ENCODE measurements at places on chromosomes 2 and 18. TPM values are rescaled to one million over a fixed set of nuclear protein-coding genes. Genes with fewer than 3 reads are reported as not detected.
A peak's percentile ranks its signal among the peaks of the same experiment; 100 is the strongest.

The PROKR1 gene
- 0.09 TPM for total RNA-seq

The NPAS2 gene
- total RNA-seq, result 1.8 TPM

The FAP gene
- not detected for total RNA-seq

The BOLL gene
- not detected for total RNA-seq

The CNOT9 gene
- 131 TPM for total RNA-seq

The KCNIP3 gene
- total RNA-seq, result not detected

The ATP6V1B1 gene
- not detected for total RNA-seq

- no peaks in the 10 kb centered on the region for H3K4me1 ChIP-seq
- H3K27me3 ChIP-seq, result no peaks in the 10 kb centered on the region
- H3K4me3 ChIP-seq, result no peak overlapping the region
- no peak for DNase-seq
- no peaks in the 10 kb centered on the region for H3K36me3 ChIP-seq
Observed at GRCh38 chr2:18871430-18871829, 282.1 kb upstream of the NT5C1B start.

- no peak overlapping the region for H3K27ac ChIP-seq
- H3K4me1 ChIP-seq, result no peaks in the 10 kb centered on the region
- peaks cover 3% of the 10 kb centered on the region for H3K27me3 ChIP-seq
- no peak overlapping the region for H3K4me3 ChIP-seq
- DNase-seq, result no peak
Observed at GRCh38 chr2:237533668-237534161, 32.7 kb upstream of the PRLH start.

DNA sequence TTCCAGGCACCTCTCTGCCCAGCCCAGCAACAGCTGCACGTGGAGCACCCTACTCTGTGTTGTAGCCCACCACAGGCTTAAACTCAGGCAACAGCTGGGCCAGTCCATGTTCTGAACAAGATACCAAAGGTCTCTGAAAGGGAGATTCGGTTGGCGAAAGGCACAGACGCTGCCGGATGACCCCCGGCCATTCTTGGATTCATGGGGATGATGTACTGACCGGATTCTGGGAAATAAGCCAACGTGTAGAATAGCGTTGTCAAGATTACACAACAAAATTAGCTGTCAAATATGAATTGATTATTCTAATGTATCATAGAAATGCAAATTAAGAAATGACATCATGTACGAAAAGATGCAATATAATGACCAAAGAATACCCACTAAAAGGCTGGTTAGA lies 283.0 kb upstream of the PXDN start:
- no peak overlapping the region for H3K27ac ChIP-seq
- H3K27me3 ChIP-seq, result no peaks in the 10 kb centered on the region
- H3K4me3 ChIP-seq, result no peak overlapping the region
- DNase-seq, result no peak
- H3K36me3 ChIP-seq, result no peaks in the 10 kb centered on the region
- no peaks in the 10 kb centered on the region for H3K4me1 ChIP-seq

GRCh38 chr2:181037922-181038321 lies 57.5 kb downstream of the UBE2E3 start:
- no peak overlapping the region for H3K27ac ChIP-seq
- no peaks in the 10 kb centered on the region for H3K36me3 ChIP-seq
- no peaks in the 10 kb centered on the region for H3K27me3 ChIP-seq
- no peak overlapping the region for H3K4me3 ChIP-seq

DNA sequence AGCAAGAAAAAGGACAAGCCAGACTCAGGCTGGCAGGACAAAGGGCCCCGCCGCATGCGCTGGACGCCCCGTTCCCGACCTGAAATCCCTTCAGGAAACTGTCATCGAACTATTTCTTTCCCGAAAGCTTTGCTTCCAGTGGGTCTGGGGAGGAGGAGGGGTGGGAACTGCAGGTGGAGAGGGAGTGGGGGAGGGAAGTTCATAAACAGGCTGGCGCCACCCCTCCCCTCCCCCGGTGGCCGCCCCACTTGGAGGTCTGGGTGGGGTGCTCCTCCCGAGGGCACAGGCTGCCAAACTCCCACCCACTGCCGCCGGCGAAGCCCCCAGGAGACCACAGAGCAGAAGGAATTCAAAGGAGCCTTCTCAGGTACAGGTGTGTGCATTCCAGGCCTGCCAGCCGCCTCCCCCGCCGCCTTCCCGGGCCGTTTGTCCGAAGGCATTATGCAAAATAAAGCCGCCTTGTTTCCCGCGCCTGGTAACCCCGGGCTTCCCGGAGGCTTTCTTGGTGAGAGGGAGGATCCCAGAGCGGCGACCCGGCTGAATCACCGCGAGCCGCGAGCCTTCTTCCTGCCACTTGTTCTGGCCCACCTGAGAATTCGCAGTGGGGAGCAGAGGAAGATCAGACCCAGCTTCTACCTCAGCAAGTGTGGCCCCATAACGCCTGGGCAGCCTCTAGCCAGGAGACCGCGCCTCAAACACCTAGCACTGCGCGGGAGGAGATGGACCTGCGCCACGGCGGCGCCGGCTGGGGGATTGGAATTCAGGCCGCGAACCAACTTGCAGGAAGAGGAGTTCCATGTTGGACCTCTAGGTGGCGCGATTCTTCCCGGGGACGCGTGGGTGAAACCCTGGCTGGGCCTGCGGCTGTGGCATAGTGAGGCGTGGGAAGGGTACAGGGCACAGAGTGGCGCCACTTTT lies 101.9 kb downstream of the FOXI3 start:
- peak overlapping the region; percentile 43 for H3K4me3 ChIP-seq
- H3K36me3 ChIP-seq, result no peaks in the 10 kb centered on the region
- H3K27me3 ChIP-seq, result peaks cover 4% of the 10 kb centered on the region
- H3K4me1 ChIP-seq, result no peaks in the 10 kb centered on the region
- peak; percentile 62 for DNase-seq
- H3K27ac ChIP-seq, result no peak overlapping the region

DNA sequence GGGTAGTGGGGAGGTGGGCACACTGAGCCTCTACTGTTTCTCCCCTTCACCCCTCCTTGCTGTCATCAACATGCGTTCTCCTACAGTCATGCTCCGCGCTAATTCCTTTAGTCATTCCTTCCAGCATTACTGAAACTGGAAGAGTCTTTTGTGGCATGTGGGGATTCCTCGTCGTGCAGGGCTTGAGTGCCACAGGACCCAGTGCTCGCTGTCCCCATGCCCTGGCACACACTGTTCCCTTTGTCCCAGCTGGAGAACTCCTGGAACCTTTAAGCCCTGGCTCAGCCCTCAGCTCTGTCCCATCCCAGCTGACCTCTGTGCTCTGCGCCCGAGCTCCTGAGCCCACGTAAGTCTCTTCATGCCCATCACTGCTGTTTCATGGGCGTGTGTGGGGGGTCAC lies 42.1 kb downstream of the ODC1 start:
- no peak overlapping the region for H3K27ac ChIP-seq
- H3K4me3 ChIP-seq, result no peak overlapping the region
- no peak for DNase-seq
- no peaks in the 10 kb centered on the region for H3K27me3 ChIP-seq
- H3K4me1 ChIP-seq, result peaks cover 49% of the 10 kb centered on the region

- H3K36me3 ChIP-seq, result no peaks in the 10 kb centered on the region
- H3K4me1 ChIP-seq, result no peaks in the 10 kb centered on the region
- no peak overlapping the region for H3K4me3 ChIP-seq
- H3K27me3 ChIP-seq, result peaks cover 10% of the 10 kb centered on the region
- no peak for DNase-seq
- H3K27ac ChIP-seq, result no peak overlapping the region
Observed at GRCh38 chr18:5628512-5629255, 84.9 kb upstream of the EPB41L3 start.

GRCh38 chr18:45287531-45287930 lies 327.7 kb upstream of the SLC14A2 start:
- no peak for DNase-seq
- no peak overlapping the region for H3K27ac ChIP-seq
- H3K27me3 ChIP-seq, result no peaks in the 10 kb centered on the region
- no peaks in the 10 kb centered on the region for H3K4me1 ChIP-seq

DNA sequence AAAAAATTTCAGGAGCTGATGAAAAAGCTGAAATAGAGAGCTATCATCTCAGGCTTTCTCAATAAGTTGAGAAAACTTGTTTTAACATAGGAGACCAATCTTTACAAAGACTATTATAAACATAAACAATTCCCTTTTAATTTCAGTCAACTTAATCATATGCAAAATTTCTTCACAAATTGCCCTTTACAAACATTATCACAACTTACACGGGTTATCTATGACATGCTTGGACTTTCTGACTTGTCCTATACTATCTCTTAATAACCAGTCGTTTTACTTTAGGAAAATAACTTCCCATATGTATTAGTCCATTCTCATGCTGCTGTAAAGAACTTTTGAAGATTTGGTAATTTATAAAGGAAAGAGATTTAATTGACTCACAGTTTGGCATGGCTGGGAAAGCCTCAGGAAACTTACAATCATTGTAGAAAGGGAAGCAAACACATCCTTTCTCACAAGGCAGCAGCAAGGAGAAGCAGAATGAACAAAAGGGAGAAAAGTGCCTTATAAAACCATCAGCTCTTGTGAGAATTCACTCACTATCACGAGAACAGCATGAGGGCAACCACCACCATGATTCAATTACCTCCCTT lies 1583.7 kb upstream of the CELF4 start:
- H3K4me3 ChIP-seq, result no peak overlapping the region
- no peaks in the 10 kb centered on the region for H3K36me3 ChIP-seq
- H3K27ac ChIP-seq, result no peak overlapping the region
- H3K27me3 ChIP-seq, result no peaks in the 10 kb centered on the region
- DNase-seq, result no peak
- no peaks in the 10 kb centered on the region for H3K4me1 ChIP-seq

- no peaks in the 10 kb centered on the region for H3K4me1 ChIP-seq
- no peak overlapping the region for H3K27ac ChIP-seq
- DNase-seq, result no peak
- H3K36me3 ChIP-seq, result no peaks in the 10 kb centered on the region
- H3K4me3 ChIP-seq, result no peak overlapping the region
Observed at GRCh38 chr2:145351864-145352425, 832.0 kb upstream of the ZEB2 start.

DNA sequence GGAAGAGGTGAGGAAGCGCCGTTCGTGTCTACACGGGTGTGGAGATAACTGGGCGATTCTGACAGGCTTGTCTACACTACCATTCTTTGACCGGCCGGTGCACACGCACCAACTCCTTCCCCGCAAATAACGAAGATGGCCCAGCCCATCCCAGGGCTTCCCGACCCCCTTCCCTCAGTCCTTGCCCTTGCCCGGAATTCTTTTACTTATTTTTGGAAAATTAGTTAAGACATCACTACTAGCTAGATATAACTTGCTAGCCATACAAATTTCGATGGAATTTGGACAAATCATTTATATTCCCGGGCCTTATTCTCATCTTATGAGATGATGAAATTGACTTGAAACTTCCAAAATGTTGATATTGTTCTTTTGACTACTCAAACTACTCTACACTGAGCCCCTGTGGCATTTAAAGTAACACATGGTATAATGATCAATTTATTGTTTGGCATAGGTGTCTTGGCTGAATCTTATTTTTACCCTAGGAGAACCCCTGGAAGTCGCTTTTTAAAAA lies 1.3 kb downstream of the ERICH2 start:
- H3K4me3 ChIP-seq, result peak overlapping the region; percentile 51
- H3K4me1 ChIP-seq, result peaks cover 13% of the 10 kb centered on the region
- H3K27ac ChIP-seq, result peak overlapping the region; percentile 29
- no peaks in the 10 kb centered on the region for H3K27me3 ChIP-seq
- no peak for DNase-seq

GRCh38 chr2:190050001-190050400 lies 12.5 kb downstream of the MSTN start:
- no peaks in the 10 kb centered on the region for H3K4me1 ChIP-seq
- H3K27ac ChIP-seq, result no peak overlapping the region
- no peak for DNase-seq
- no peaks in the 10 kb centered on the region for H3K27me3 ChIP-seq

DNA sequence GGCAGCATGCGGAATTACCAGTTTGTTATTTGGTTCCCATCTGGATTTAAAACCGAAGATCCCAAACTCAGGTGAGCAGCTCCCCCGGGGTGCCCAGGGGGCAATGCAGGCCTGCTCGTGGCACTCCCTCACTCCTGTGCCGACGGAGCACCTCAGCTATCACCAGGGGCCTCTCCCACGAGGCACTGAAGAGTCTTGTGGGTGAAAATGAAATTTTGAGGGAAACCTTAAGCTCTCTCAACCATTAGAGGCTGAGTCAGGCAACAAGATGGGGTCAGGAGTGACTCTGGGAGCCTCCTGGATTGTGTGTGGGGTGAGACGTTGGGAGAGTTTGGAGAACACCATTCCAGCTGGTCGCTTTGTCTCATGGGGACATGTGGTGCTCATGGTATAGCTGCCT lies 189.0 kb downstream of the PRKCE start:
- no peak overlapping the region for H3K27ac ChIP-seq
- no peak for DNase-seq
- no peaks in the 10 kb centered on the region for H3K36me3 ChIP-seq
- no peak overlapping the region for H3K4me3 ChIP-seq
- no peaks in the 10 kb centered on the region for H3K27me3 ChIP-seq

- no peak for DNase-seq
- H3K27me3 ChIP-seq, result no peaks in the 10 kb centered on the region
- H3K27ac ChIP-seq, result no peak overlapping the region
- no peaks in the 10 kb centered on the region for H3K4me1 ChIP-seq
Observed at GRCh38 chr2:210049831-210050230, 47.4 kb downstream of the RPE start.

DNA sequence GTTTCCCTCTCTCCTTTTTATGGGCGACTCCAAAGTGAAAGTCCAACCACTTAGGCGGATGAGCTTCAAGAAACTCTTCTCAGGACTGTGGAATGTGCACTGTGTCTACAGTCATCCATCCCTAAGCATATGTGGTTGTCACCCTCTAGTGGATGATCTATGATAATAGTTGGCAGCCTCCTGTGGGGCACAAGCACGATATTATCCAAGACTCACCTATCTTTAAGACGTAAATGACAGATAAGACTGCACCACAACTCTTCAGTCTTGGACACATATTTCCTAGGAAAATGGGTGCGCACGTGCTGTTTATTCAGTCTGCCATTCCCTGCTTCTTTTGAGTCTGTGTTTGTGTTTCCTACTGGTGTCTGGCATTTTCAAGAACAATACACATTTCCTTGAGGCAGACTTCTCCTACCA lies 145.5 kb upstream of the CTAGE1 start:
- H3K4me1 ChIP-seq, result peaks cover 6% of the 10 kb centered on the region
- H3K27me3 ChIP-seq, result peaks cover 29% of the 10 kb centered on the region
- DNase-seq, result peak; percentile 23
- H3K27ac ChIP-seq, result no peak overlapping the region
- no peaks in the 10 kb centered on the region for H3K36me3 ChIP-seq

DNA sequence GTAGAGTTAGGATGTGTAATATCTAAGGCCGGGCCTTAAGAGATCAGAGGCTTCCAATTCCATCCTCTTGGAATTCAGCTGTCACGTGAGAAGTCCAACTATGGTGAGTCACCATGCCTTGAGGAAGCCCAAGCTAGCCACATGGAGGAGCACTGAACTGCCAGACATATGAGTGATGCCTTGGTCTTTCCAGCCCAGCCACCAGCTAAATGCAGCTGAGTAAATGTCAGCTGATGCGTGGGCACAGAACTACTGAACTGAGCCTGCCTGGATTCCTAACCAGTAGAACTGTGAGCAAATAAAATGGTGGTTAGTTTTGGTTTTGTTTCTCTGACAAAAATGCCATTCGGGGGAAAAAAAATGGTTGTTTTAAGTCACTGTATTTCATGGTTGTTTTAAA lies 153.7 kb upstream of the SERTAD2 start:
- H3K27me3 ChIP-seq, result no peaks in the 10 kb centered on the region
- H3K27ac ChIP-seq, result no peak overlapping the region
- no peak overlapping the region for H3K4me3 ChIP-seq
- no peaks in the 10 kb centered on the region for H3K36me3 ChIP-seq
- no peaks in the 10 kb centered on the region for H3K4me1 ChIP-seq

- H3K36me3 ChIP-seq, result no peaks in the 10 kb centered on the region
- peaks cover 5% of the 10 kb centered on the region for H3K27me3 ChIP-seq
- H3K4me3 ChIP-seq, result no peak overlapping the region
- no peak overlapping the region for H3K27ac ChIP-seq
- no peak for DNase-seq
Observed at GRCh38 chr18:36769611-36770314, 59.0 kb downstream of the TPGS2 start.
